ENCODE measurements at places on chromosomes 7 and 10.

DNA sequence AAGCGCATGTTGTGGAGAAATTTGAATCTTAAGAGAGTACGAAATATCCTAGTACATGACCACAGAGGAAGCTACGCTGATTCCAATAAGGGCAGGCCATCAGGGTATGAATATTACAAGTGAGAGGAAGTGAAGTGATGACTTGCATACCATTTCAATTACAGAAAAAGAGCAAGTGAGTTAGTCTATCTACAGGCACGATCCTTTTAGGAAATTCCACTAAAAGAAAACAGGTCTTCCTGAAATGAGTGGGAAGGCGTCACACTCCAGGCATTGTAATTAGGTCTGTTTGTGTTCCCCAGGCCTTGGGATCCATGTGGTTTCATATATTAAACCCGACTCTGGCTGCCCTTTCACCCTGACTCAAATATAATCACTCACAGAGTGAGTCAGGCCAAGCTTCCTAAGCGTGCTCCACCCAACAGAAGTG, 152.5 kb downstream of the SEMA3A start:
- no peak for DNase-seq

DNA sequence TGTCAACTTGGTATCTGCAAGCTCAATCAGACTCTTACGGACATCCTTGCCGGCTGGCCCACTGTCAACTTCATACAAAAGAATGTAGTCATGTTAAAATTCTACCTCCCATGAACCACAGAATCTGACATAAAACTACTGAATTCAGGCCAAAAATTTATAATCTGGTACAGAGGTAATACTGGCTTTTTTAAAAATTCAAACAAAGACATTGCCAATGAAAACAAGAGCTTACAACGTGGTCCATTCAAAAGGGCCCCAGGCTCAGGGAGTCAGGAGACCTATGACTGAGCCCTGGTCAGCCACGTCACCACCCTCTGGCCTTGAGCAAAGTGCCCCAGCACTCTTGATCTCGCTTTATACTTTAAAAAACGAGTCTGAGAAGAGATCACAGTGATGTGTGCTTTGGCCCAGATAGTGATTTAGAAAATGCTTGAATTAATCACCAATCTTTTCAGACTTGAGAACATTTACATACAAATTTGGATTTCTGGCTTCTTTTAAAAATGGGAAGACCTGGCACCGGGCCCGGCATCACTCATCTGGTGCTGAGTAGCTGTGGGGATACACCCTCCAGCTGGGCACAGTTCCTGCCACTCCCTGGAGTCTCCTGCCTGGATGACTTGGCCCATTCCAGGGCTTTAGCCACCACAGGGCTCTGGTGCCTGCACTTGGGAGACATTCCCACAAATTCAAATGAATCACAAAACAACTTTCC, 94.1 kb downstream of the PIP4K2A start:
- no peak for DNase-seq

DNA sequence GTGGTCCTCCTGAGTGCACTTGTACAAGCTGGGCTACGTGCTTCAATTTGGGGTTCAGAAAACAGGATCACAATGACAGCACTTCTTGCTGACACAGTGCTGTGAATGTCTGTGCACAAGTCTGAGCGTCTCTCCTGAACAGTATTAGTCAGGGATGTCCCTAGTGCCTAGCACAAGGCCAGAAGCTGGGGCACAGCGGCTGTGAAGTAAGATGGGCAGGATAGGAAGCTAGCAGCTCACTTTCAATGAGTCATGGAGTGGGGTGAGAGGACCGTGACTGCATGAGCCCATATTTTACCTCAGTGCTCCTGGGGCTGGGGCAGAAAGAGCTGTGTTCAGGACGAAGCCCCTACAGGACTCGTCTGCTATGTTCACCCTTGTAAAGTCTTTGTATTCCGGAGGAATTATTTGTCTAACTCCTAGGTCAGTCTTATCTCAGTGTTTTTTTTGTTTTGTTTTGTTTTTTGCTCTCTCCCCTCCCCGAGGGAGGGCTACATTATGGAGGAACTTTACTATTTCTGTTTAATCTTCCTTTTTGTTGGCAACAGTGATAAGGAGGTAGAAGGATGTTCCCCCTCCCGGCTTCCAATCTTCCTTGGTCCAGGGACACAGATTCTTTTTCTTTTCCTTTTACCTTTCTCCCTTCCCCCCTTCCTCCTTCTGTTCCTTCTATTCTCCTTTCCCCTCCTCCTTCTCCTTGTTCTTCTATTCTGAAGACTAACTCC, 2.8 kb upstream of the LRMDA start:
- no peak for DNase-seq

DNA sequence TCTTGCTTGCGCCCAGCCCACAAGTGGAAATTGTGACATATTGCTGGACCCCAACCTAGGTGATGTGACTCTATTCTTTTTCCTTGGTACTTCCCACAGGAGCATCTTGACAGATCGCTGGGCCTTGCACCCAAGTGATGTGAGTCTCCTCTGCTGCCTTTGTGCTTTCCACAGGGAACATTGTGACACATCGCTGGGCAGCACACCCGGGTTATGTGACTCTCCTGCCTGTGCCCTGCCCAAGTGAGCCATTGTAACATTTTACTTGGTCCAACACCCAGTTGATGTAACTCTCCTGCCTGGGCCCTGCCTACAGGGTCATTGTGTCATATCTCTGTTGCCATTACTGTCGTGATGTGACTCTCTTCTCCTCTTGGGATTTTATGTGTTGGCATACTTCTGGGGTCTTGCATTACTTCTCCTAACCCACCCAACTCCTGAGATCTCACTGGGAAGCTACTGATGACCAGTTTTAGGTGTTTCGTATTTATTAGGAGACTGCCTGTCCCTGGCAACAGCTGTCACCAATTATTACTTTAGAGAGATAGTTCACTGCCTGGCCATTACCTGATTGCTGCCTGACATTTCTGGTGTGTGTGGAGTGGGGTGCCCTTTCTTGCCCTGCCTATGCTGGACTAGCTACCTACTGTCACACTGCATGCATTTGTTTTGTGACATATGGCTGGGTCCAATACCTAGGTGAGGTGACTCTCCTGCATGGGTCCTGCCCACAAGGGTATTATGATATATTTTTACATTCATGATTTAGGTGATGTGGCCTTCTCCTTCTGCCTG, 45.4 kb upstream of the ZNF680 start:
- DNase-seq: no peak

DNA sequence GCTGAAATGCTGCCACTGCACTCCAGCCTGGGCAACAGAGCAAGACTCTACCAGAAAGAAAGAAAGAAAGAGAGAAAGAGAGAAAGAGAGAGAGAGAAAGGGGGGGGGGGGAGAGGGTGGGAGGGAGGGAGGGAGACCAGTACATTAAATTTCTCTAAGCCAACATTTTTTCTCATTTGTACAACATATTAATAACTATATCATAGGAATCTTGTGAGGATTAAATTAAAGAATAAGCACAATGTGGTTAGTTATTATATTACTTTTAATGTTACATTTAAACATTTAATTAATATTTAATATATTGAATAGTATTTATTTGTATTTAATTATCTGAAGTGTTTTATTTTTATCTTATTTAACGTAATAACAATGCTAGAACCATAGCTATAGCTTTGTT, 53.1 kb downstream of the PLXDC2 start:
- DNase-seq: no peak

DNA sequence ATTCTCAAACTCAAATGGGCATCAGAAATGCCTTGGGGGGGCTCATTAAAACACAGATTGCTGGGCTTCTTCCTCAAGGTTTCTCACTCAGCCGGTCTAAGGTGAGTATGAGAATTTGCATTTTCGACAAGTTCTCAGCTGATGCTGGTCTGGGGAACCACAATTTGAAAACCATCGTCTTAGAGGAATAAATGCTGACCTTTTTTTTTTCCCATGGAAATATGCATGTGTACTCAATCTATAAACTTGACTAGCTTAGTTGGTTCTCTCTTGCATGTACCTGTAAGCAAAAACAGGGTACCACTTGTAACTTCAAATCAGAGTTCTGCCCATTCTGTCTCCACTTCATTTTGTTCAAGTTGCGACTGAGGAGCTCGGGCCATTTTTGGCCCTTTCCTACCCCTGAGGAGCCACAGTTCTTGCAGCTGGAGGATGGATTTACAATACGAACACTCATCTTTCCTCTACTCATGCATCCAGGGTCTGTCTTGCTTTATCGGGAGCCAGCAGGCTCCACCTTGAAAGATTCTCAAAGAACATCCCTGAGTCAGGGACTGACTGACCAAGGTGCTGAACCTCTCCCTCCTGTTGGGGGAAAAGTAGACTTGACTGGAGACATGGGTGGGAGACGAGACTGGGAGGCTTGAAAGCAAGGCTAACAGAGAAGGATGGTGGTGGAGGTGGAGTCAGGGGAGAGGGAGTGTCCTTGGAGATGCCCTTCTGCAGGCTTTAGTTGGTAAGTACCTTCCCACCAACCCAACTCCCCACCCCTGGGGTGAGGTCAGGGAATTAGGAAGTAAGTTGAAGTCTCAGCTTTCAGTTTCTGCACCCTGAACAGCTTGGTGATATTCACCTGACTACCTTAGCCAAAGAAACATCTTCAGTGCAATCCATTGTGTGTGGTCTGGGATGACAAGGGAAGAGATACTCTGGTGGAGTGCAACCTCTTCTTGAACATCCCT, 3.7 kb upstream of the MAPK8 start:
- no peak for DNase-seq

DNA sequence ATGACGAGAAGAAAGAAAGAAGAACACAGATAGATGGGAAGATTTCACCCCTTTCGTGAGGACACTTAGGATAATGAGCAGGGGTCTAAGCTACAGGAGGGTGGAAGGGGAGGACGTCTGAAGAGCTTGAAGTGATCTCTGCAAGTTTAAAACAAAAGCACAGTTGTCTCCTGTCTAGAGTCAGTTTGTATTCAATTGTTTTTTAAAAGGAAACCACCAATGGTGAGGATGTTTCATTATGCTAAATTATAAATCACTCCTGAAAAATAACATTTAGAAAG, 85.9 kb downstream of the ADAM12 start:
- DNase-seq: no peak

DNA sequence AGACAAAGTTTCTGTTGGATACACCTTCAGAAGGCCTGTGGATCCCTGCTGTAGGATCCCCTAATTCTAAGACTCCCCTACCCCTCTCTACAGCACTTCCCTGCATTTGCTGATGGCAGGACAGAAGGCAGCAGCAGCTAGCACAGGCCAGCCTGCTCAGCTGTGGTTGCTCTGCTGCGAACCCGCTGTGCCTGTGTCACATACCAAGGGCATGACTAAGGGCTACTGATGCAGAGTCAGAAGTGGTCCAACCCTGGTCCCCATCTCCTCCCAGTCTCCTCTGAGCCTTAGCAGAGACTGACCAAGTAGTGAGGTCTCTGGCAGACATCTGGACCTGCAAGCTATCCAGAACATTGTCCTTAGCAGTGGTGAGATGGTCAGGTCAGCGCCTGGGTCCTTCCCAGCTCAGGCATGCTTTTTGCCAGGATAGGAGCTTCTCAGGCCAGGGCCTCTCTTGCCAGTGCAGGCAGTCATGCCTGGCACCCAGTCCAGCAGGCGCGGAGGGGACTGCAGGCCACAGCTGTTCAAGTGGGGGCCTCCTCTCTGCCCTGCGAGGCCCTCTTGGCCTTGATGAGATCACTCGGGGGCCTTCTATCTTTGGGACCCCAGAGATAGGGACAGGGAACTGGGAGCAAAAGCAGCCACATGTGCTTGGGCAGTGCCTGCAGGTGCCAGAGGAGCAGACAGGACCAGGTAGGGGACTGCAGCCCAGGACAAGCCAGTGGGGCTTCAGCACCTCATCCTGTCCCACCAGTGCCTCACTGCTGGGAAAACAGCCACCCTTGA, 146.4 kb downstream of the ZNF248 start:
- DNase-seq: no peak

- no peak for DNase-seq
Observed at GRCh38 chr10:68231817-68232251, at the start of gene ATOH7. ATOH7 (minus strand) TSS chr10:68232113; CDS start chr10:68231677, 436 bp downstream.

DNA sequence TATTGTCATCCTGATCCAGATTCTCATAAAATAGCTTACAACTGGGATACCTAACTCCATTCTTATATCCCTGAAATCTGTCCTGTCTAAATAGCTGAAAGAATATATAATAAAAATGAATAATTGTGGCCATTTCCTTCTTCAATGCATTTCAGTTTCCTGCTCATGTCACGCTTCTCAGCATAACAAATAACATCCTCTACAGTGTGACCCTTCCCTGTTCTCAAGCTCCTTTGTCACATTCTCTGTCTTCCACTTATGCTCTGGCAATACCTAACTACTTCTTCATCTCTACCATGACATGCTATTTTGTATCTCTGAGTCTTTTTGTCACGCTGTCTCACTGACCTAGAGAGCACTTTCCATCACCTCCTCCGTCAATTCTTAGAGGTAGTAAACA, 884.1 kb upstream of the LRRTM3 start:
- DNase-seq: no peak

DNA sequence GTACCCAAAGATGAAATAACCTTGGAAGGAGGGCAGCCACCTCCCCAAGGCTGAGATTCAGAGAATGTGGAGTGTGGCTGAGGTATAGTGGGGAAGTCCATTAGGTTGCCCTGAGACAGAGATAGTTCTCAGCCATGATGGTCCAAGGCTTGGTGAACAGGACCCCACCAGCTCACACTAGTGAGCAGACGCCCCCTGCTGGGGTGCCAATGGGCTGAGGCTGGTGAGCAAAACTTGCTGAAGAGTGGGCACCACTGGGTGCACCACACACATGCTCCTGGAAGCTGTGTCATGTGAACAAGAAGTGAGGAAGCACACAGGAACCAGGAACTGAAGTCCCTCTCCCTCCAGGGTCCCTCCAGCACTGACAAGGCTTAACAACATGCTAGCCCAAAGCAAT, 8.9 kb downstream of the FBXL13 start:
- DNase-seq: peak; percentile 45

- DNase-seq: no peak
Observed at GRCh38 chr7:29841926-29842701, 35.8 kb downstream of the WIPF3 start.

GRCh38 chr10:105840288-105840770, 1199.2 kb downstream of the SORCS3 start:
- DNase-seq: no peak

- DNase-seq: no peak
Observed at GRCh38 chr10:88810196-88810961, 7.8 kb downstream of the LIPM start.

Measured in activated T-cell treated with anti-CD3 and anti-CD28 coated beads, Interleukin-2, amount 50 U/mL, for 1 hour (primary cell).